ENCODE measurements at places on chromosomes 13 and 19. TPM values are rescaled to one million over a fixed set of nuclear protein-coding genes. Genes with fewer than 3 reads are reported as not detected.

RFX1 gene
- 19.1 TPM for total RNA-seq

ZNF442 gene
- total RNA-seq, result 1.2 TPM

TUBA3C gene
- not detected for total RNA-seq

FCHO1 gene
- 76.3 TPM for total RNA-seq
